Astrocyte (in vitro differentiated cells and primary cell): ENCODE measurements at places on chromosomes 16 and 17. TPM values are rescaled to one million over a fixed set of nuclear protein-coding genes. Genes with fewer than 3 reads are reported as not detected.

DNA sequence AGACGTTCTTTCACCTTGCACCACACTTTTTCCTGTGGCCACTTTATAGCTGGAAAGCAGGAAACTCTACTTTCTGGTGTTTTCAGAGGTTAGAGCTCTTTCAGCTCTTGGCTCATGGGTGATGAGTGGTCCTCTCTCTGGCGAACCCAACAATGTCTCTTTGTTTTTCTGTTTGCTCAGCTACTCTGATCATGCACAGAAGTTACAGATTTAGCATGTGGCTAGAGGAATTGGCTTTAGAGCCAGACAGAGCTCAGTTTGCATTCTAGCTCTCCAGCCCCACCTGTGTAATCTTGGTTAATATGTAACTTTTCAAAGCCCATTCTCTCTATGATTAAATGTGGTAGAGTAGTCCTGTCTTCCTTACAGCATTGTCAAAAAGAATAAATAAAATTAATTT, 225.2 kb downstream of the HAPSTR1 start:
- no peaks in the 10 kb centered on the region for H3K36me3 ChIP-seq
- no peaks in the 10 kb centered on the region for H3K4me1 ChIP-seq
- no peaks in the 10 kb centered on the region for H3K27me3 ChIP-seq

- peaks cover 8% of the 10 kb centered on the region for H3K36me3 ChIP-seq
- H3K4me3 ChIP-seq, result no peak overlapping the region
- DNase-seq, result peak; percentile 62
Observed at GRCh38 chr16:77816293-77816692, 27.9 kb downstream of the VAT1L start.

DNA sequence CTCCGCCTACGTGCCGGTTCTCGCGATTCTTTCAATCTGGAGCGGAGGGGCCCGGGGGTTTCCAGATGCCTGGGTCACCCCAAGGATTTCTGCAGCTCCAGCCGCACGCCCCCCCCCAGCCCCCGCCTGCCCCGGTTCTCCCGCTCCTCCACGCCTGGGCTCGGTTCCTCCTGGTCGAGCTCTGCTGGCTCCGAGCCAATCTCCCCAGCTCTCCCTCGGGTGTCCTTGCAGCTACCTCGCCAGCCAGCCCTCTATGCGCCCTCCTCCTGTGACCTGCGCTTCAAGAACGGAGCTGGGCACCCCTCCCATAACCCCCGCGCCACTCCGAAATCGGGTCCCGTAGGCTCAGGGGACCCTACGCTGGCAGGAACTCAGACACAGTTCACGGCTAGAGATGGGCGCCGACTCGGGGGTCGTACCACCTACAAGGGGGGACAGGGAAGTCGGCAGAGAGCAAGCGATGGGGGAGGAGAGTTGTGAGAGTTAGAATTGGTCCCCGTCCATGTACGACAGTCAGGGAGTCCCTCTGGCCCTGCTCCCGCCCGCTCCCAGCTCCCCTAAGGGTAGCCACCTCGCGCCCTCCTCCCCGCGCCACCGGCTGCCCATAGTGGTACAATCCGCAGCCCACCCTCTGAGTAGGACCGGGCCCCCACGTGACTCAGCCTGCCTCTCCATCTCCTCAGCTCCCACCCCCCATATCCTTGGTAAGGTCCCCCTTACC, 961 bp downstream of the FGF11 start:
- no peak for DNase-seq
- H3K4me1 ChIP-seq, result peaks cover 35% of the 10 kb centered on the region
- H3K27ac ChIP-seq, result no peak overlapping the region

- peak; percentile 69 for DNase-seq
- H3K27me3 ChIP-seq, result no peaks in the 10 kb centered on the region
- H3K4me3 ChIP-seq, result peak overlapping the region; percentile 80
- peaks cover 17% of the 10 kb centered on the region for H3K4me1 ChIP-seq
Observed at GRCh38 chr17:60390186-60390585, 1.7 kb downstream of the USP32 start.

DNA sequence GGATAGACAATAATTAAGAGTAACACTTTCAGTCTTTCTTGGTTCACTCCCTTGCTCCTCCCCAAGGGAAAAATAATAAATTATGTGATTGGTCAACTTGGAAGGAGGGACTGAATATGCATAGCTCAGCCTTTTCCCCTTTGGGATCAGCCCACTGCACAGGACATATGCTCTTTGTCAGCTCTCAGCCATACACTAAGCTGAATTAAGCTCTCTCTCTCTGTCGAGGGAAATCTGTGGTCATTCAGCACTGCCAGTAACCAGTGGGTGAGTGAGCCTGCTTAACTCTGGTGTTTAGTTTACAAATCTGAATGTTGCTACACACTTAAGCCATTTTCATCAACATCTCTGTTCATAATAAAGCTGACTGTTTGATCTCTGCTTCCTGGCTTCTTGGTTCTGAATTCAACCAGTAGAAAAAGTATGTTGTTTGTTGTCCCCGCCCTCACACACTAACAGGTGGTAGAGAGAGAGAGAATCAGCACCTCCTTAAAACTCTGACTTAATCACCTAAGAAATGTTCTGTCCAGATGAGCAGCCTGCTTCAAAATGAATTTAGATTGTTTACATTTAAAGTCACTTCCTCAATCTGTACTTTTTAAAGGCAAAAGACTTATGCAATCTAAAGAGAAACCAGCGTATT, 102.3 kb upstream of the C17orf78 start:
- H3K4me3 ChIP-seq, result no peak overlapping the region
- no peak overlapping the region for H3K27ac ChIP-seq
- peaks cover 21% of the 10 kb centered on the region for H3K36me3 ChIP-seq

DNA sequence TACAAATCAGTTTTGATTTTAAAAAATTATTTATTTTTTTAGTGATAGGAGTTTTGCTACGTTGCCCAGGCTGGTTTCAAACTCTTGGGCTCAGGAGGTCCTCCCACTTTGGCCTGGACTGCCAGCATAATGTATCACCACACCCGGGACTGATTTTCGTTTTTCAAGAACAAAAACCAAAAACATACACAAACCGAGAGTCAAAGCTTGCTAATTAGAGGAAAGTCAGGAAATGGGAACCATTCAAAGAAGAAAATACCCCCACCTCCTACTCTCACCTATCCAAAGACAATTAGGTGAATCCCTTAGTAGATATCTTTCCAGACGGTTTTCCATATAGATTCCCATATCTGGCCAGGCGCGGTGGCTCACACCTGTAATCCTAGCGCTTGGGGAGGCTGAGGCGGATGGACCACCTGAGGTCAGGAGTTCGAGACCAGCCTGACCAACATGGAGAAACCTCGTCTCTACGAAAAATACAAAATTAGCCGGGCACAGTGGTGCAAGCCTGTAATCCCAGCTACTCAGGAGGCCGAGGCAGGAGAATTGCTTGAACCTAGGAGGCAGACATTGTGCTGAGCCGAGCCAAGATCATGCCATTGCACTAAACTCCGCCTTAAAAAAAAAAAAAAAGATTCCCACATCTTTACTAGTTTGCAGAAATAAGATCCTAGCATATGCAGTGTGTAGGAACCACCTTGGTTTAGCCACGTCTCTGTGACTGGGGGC, 883 bp upstream of the SPN start:
- no peak overlapping the region for H3K4me3 ChIP-seq
- no peaks in the 10 kb centered on the region for H3K36me3 ChIP-seq

Gene ICAM2
- total RNA-seq, result not detected in 2 replicates

Gene TP53TG3C
- not detected in 2 replicates for total RNA-seq

Gene GRIN2A
- total RNA-seq, result 0.53 and 0.68 TPM in 2 replicates
